Peyer's patch (tissue), 4 donors: ENCODE measurements at places on chromosomes 12 and 14. TPM values are rescaled to one million over a fixed set of nuclear protein-coding genes. Genes with fewer than 3 reads are reported as not detected.

- DNase-seq = no peak
These were observed 1.3 kb downstream of the RNFT2 start for GRCh38 chr12:116739381-116739887.

- DNase-seq = no peak
These were observed 491.8 kb downstream of the PCNX1 start for GRCh38 chr14:71399057-71399487.

DNA sequence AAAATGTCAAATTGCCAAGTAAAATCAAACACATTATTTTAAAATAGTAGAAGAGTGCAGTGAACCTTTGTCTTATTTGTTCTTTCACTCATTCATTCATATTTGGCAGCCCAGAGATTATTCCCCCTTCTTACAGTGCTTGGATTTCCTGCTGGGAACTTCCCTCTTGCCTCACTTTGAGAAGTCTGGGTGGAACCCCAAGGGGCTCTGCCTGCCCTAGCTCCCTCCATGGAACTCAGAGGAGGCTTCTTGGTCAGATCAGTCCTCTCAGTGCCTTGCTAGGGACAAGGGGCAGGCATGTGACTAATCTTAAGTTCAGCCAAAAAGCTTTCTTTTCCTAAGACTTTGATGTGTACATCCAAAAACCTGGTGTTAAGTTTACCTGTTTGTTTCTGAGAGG, 84.7 kb upstream of the OVCH1 start:
- no peak for DNase-seq

DNA sequence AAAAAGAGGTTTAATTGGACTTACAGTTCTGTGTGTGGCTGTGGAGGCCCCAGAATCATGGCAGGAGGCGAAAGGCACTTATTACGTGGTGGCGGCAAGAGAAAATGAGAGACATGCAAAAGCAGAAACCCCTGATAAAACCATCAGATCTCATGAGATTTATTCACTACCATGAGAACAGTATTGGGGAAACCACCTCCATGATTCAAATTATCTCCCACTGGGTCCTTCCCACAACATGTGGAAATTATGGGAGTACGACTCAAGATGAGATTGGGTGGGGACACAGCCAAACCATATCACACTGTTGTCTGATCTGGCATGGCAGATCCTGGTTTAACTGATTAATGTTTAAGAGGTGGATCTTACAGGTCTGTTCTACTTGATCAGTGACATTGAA, 5.6 kb downstream of the DDX47 start:
- DNase-seq = no peak

DNA sequence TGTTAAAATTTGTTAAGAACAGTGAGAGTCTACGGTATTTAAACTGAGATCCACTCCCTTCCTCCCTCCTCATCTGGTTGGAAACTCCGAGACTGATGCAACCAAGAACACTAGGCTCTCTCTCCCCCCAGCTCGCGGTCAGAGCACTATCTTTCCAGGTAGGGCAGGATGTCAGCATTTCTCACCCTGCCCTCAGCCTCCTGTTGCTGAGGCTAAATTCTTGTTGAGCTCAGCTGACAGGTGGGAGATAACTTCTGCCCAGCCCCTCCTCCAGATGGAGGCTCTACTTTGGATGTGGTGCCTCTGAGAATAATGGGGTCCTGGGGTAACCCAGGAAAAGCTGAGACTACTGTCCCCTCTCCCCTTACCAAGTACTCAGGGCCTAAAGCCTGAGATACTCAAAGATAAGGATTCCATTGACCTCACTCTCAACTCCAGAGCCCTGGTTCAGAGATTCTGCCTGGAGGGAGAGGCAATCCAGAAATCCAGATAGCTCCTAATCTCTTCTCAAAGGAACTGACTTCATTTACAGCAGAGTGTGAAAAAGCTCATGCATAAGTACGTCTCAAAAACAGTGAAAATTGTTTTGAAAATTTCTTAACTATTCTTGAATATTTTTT, 110.1 kb downstream of the EML5 start:
- no peak for DNase-seq

Gene UNC79
- total RNA-seq = not detected

Gene OTOGL
- total RNA-seq = 1.7 TPM

DNA sequence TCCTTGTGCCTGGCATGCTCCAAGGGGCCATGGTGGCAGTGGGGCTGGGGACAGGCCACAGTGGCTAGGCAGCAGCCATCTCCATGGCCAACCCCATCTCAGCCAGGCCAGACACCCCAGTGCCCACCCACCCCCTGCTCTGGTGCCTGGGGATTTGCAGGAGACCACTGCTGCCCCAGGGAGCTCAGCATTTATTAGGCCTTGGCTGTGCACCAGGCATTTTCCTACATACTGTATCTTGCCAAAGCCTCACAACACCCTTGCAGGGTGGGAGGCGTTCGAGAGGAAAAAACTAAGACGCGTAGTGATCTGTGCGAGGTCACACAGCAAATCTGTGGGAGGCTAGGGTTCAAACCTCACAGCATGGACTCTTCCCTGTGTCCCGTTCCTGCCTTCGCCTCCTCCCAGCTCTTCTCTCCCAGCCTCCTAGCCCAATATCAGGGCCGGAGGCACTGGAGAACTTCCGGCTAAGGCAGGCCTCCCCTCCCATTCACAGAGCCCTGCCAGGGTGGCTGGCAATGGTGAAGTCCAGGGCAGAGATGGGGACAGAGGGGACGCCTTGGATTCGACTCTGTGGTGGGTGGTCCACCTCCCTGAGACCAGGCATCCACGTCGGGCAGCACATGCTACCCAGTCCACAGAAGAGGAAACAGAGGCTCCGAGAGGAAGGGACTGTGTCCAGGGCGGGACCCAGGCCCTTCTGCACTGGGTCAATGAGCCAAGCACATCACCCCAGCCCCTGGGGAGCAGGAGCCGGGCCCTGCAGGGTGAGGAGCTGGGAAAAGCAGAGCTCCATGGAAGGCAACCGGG, 57.4 kb downstream of the FAM222A start:
- no peak for DNase-seq

Gene TAS2R7
- not detected for total RNA-seq

DNA sequence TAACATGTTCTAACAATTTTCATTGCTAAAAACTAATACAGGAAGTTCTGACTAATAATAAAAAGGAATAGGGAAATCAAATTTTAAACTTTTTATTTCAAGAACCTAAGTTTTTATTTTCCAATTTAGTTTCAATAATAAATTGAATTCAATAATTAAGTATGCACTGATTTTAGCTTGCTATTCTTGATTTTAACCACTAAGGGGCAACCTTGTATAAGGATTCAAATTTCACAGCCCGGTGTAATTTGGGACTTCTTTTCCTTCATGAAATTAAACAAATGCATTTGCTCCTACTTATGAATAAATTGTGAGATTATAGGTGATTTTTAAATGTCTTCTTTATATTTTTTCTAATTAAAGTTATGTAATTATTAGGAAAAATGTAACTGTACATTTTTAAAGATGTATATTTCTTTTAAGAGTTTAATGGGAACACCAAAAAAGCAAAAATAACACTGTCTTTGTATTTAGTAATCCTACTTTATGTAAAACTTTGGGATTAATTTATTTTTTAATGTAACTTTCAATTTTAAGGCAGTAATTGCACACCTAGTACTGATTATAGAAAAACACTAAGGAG, 241.4 kb upstream of the PDZRN4 start:
- DNase-seq = no peak

GRCh38 chr14:81309511-81309910, 88.8 kb upstream of the GTF2A1 start:
- no peak for DNase-seq

- DNase-seq = no peak
These were observed 187.2 kb downstream of the SYNE2 start for GRCh38 chr14:64040044-64040443.

DNA sequence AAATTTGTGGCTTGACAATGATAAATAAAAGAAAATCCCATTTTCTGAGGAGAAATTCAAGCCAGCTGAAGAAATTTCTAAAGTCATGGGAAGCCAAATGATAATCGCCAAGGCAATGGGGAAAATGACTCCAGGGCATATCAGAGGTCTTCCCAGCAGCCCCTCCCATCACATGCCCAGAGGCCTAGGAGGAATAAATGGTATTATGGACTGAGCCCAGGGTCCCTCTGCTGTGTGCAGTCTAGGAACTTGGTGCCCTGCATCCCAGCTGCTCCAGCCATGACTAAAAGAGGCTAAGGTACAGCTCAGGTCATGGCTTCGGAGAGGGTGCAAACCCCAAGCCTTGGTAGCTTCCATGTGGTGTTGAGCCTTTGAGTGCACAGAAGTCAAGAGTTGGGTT, 4.4 kb downstream of the CLEC12A start:
- no peak for DNase-seq

Gene NRXN3
- total RNA-seq = 5.8 TPM

DNA sequence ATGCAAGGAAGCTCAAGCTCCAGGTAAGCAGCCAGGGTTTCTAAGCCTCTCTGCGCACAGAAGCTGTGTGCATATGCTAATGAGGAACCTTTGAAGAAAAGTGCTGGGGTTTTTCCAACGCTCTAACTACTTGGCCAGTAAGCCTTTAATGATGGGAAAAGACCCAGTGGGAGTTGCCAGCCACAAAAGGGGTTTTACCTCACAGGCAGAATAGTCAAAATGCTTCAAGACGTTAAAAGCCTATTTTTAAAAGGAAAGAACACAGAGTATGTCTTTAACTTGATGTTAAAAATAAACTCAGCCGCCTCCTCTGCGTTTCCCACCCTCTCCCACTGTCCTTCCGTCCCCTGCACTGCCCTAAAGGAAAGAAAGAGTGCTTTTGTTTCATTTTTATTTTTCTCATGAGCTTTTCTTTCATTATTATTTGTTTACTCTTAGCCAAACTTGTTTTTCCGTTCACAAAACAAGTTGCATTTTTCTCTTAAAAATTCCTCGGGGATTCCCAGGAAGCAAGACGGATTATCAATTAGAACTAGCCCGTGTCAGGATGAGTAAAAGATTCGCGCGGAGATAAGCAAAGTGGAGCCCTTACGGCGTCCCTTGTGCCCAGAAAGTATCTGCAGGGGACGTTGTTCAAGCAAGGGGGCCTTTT, 209.8 kb upstream of the NUDT4 start:
- DNase-seq = no peak

DNA sequence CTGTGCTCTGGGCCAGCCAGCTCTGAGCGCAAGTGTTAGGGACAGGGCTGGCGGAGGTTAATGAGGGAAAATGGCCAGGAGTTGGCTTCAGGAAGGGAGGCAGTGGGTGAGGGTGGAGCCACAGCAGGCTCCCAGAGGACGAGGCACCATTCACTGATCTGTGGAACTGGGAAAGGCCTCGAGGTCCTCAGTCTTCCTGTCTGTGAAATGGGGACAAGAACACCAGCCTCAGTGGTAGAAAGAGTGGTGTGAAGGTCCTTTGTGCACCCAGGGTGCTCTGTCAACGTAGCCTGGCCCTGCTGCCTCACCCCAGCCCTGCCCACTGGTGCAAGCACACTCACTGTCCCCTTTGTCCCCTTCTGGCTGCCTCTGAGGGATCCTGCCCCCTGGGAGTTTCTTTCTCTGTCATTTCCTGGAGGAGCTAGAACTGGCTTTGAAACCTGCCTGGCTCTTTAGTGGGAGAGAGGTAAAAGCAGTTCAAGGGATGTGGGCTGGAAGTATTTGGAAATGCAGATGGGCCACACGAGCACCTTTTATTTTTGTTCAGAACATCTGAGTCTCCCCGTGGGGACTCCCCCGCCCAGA, 25.0 kb downstream of the SYNDIG1L start:
- no peak for DNase-seq

Gene TSHR
- not detected for total RNA-seq

Gene FOXN3
- total RNA-seq = 129 TPM

Gene STXBP6
- 10.7 TPM for total RNA-seq

Gene KRT77
- total RNA-seq = not detected

DNA sequence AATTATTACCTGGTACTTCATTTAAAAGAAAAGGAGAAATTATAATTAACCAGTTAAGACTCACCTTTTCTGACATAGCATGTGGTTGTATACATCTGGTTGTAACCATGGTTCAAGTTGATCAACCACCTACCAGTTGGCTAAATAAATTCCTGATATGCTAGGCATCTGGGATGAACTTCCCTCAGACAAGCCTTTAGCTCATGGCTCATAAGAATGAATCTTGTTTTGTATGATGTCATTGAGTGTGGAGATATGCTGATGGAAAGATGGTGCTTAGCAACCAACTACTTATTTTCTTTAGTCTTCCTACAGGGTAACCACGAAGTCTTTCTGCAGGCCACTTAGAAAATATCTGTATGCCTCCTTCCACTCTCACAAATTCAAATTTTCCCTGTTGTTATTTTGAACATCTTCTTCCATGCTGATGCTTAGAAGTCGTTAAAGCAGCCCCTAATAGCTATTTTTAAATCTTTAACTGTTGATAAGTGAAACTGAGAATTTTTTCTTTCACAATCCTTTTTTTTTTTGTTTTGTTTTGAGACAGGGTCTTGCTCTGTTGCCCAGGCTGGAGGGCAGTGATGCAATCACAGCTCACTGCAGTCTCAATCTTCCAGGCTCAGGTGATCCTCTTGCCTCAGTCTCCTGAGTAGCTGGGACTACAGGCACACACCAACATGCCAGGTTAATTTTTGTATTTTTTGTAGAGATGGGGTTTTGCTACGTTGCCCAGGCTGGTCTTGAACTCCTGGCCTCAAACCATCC, 51.9 kb upstream of the PTHLH start:
- no peak for DNase-seq

GRCh38 chr12:31002361-31002725, 71.3 kb upstream of the DDX11 start:
- peak; percentile 38 for DNase-seq

DNA sequence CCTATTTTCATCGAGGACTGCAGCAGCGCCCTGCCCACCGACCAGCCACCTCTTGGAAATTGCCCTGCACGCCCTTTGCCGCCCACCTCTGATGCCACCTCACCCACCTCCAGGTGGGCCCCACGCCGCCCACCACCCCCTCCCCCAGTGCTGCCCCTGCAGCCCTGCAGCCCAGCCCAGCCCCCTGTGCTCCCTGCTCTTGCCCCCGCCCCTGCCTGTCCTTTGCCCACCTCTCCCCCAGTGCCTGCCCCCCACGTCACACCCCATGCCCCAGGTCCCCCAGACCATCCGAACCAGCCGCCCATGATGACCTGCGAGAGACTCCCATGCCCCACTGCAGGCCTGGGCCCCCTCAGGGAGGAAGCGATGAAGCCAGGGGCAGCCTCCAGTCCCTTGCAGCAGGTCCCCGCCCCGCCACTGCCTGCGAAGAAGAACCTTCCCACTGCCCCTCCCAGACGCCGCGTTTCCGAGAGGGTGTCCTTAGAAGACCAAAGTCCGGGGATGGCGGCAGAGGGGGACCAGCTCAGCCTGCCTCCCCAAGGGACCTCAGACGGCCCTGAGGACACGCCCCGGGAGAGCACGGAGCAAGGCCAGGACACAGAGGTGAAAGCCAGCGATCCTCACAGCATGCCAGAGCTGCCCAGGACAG, 96.5 kb downstream of the LGMN start:
- DNase-seq = peak; percentile 69

Gene TAS2R8
- not detected for total RNA-seq

DNA sequence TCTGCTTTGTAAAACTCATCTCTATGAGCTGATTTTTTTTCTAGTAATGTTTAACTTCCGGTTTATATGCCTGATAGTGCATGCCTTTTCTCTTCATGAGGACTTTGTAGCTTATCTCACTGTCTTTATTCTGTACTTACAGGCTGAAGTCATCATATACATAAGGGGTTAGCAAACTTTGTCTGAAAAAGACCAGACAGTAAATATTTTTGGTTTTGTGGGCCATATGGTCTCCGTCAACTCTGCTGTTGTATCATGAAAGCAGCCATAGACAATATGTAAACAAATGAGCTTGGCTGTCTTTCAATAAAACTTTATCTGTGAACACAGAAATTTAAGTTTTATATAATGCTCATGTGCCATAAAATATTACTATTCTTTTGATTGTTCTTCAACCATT, 172.1 kb downstream of the GXYLT1 start:
- DNase-seq = no peak

Gene SLC17A8
- 61.9 TPM for total RNA-seq

Gene C1S
- 90.9 TPM for total RNA-seq

Gene ARHGEF25
- total RNA-seq = 7.4 TPM
